GM12865 (cell line): ENCODE measurements at places on chromosomes 13 and 19.

- DNase-seq = no peak
Observed at GRCh38 chr13:51623473-51623872, 39.2 kb downstream of the WDFY2 start.

DNA sequence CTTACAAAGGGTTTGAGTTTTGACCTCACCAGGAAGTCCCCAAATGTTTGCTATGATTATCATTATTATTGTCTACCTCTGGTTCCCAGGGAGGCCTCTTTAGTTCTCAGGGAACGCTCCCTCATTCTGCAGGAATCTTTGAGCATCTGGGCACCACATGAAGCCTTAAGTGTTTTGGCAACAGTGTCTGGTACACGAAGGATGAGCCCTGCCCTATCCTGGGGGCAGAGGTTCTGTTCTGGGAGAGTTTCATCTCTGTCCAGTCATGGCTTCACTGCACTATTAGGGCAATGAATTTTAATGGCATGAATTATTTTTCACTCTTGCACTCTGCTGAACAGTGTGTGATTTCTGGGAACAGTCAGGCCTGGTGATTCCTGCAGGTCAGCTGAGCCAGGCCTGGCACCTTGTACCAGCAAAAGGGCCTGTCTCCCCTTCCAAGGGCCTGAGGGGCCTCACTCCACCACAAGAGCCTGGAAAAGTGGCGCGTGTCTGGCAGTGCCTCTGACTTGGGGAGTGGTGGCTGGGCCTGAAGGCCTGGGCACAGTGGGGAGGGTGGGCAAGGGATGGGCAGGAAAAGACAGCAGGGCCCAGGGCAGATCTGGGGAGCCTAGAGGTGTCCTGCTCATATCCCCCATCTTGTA lies 4.6 kb downstream of the FAM187B start:
- DNase-seq = no peak

DNA sequence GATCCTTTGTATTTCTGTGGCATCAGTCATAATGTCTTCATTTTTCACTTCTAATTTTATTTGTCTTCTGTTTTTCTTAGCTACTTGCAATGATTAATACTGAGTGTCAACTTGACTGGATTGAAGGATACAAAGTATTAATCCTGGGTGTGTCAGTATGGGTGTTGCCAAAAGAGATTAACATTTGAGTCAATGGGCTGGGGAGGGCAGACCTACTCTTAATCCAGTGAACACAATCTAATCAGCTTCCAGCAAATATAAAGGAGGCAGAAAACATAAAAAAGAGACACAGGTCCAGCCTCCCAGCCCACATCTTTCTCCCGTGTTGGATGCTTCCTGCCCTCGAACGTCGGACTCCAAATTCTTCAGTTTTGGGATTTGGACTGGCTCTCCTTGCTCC lies 640.9 kb upstream of the MIR17HG start:
- DNase-seq = no peak

- DNase-seq = no peak
Observed at GRCh38 chr13:113849546-113849945, 14.3 kb downstream of the GAS6 start.

- no peak for DNase-seq
Observed at GRCh38 chr13:70391678-70392077, 283.4 kb upstream of the KLHL1 start.

DNA sequence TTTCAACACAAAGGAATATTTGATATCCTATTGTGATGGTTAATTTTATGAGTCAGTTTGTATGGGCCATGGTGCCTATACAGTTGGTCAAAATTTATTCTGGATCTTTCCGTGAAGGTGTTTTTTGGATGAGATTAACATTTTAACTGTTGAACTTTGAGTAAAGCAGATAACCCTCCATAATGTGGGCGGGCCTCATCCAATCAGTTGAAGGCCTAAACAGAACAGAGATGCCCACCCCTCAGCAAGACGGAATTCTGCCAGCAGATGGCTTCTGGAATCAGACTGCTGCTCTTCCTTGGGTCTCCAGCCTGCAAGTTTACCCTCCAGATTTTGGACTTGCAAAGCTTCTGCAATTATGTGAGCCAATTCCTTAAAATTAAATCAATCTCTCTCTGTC lies 16.0 kb downstream of the CSNK1A1L start:
- no peak for DNase-seq

DNA sequence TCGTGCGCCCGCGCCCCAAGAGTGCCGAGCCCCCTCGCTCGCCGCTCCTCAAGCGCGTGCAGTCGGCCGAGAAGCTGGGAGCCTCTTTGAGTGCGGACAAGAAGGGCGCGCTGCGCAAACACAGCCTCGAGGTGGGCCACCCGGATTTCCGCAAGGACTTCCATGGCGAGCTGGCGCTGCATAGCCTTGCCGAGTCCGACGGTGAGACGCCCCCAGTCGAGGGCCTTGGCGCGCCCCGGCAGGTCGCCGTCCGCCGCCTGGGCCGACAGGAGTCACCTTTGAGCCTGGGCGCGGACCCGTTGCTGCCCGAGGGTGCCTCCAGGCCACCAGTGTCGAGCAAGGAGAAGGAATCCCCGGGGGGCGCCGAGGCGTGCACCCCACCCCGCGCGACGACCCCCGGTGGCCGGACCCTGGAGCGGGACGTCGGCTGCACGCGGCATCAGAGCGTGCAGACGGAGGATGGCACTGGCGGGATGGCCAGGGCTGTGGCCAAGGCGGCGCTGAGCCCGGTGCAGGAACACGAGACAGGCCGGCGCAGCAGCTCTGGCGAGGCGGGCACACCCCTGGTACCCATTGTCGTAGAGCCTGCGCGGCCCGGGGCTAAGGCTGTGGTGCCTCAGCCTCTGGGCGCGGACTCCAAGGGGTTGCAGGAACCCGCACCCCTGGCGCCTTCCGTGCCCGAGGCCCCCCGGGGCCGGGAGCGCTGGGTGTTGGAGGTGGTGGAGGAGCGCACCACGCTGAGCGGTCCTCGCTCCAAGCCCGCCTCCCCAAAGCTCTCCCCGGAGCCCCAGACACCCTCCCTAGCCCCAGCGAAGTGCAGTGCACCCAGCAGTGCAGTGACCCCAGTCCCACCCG lies 7.1 kb downstream of the DNASE2 start:
- DNase-seq = no peak
